ENCODE measurements at places on chromosomes 2 and 18.

DNA sequence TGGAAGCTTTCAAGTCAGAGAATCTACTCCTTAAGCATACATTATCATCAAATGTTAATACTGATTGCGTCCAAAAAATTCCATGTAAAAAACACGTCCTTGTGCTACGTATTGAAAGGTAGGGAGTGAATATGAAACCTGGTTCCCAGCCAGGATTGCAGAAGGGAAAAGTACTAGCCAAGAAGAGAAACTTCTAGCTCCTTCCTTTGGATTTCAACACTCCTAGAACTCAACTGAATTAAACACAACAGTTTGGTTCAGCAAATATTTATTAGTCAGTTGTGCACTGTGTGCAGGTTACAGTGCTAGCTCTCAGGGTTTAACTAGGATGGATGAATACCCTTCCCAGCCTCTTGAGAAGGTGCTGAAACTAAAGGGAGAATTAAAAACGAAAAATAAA, 33.9 kb upstream of the FHL2 start:
- no peak for DNase-seq

DNA sequence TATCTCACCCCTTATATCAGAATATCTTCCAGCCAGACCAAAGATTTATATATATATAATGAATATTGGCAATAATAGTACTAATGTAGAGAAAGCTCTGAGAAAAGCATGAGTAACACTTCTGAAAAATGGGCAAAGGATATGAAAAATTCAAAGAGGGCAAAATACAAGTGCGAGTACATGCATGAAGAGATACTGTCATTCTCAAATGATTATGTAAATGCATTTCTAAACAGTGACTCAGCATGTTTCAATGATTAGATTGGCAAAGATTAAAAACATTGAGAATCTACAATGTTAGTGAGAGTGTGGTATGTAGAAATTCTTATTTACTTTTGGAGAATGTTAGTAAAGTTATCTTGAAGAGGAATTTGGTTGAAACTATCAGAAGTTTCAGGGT, 118.3 kb upstream of the NEDD4L start:
- no peak for DNase-seq

- peak; percentile 99 for DNase-seq
These were observed 515.5 kb upstream of the MYT1L start for GRCh38 chr2:2846332-2847208.

GRCh38 chr18:24530630-24531111, 70.2 kb downstream of the HRH4 start:
- DNase-seq = no peak

DNA sequence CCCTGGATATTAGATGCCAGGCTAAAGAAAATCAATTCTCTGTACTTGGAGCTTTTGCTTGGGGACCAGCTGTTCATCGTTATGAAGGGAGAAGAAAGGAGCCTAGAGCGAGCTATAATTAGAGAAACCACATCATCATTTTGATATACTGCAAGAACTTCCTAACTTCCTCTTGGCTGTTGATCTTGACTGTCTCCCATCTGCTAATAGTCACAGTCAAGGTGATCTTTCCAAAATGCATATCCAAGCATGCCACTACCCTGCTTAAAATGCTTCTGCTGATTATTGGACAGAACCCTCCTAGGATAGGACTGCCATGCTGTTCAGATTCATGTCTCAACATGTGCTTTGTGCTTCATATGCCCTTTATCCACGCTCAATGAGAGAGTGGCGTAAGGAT, 54.8 kb downstream of the RAPGEF4 start:
- no peak for DNase-seq

- no peak for DNase-seq
These were observed 158.6 kb upstream of the LTBP1 start for GRCh38 chr2:32788114-32788513.

DNA sequence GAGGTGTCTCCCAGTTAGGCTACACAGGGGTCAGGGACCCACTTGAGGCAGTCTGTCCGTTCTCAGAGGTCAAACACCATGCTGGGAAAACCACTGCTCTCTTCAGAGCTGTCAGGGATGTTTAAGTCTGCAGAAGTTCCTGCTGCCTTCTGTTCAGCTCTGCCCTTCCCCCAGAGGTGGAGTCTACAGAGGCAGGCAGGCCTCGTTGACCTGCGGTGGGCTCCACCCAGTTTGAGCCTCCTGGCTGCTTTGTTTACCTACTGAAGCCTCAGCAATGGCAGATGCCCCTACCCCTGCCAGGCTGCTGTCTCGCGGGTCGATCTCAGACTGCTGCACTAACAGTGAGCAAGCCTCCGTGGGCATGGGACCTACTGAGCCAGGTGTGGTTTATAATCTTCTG, 346.3 kb downstream of the CELF4 start:
- DNase-seq = no peak

DNA sequence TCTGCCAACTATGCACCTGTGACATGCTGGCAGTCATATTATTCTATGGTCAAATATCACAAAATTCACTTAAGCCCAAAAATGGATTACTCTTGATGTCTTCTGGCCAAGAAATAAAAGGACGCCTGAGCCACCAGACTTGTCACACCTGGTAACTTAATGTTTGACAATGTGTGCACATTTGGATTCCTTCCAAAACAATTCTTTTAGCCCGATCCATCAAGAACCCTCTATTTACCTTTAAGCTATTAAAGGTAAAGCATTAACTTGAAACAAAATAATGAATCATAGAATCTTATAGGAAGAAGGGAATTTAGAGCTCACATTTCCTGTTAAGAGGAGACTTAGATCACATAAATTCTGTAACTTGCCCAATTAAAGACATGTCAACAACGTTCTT, 46.5 kb upstream of the NFU1 start:
- DNase-seq = peak; percentile 66

- no peak for DNase-seq
These were observed 18.5 kb upstream of the CCNT2 start for GRCh38 chr2:134900151-134900550.

- DNase-seq = no peak
These were observed 44.5 kb downstream of the PKDCC start for GRCh38 chr2:42092084-42092996.

DNA sequence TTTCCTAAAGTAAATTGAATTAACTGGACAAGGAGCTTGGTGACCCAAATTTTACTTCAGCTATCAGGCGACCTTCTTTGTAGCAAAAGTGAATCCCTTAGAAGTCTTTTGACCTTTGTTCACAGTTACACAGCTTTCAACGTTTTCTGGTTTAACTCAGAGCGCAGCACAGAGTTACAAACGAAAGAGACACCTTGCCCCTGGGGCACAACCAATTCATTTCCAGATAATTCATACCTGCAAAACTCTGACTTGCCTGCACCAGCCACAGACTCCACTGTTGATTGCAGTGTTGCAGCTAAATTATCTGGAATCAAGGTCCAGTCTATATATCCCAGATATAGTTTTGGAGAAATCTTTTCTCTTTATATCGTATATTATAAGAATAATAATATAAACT, 358.6 kb upstream of the VWC2L start:
- DNase-seq = no peak

DNA sequence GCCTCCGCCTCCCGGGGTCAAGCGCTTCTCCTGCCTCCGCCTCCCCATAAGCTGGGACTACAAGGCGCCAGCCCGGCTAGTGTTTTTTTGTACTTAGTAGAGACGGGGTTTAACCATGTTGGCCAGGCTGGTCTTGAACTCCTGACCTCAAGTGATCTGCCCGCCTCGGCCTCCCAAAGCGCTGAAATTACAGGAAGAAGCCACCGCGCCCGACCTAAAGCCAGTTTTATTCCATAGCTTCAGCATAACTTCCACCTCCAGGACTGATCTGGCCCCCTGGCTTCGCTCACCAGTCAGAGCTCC, 783 bp upstream of the TXNL4A start:
- DNase-seq = no peak

DNA sequence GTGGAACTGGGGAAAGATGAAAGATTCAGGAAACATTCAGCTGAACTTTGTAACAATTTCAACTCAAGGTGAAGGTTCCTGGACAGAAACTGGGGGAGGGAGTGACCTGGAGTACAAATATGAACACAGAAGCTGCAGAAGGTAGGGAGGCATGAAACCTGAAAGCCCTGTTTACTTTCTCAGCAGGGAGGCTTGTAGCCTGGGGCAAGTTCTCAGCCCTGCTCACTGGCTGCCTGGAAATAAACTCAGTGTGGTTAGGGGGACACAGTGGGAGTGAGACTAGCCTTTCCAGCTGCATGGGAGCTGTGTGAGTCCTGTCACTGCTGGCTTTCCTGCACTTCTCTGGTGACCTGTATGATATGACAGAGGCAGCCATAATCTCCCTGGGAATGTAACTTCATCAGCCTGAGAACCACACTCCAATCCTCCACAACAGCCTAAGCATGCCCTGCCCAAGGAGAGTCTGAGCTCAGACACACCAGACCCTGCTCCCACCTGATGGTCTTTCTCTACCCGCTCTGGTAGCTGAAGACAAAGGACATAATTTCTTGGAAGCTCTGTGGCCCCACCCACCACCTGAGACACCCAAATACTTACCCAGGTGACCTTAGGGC, 77.0 kb downstream of the ZSWIM2 start:
- peak; percentile 82 for DNase-seq

- no peak for DNase-seq
These were observed 2.4 kb downstream of the KLF11 start for GRCh38 chr2:10045561-10046355.

DNA sequence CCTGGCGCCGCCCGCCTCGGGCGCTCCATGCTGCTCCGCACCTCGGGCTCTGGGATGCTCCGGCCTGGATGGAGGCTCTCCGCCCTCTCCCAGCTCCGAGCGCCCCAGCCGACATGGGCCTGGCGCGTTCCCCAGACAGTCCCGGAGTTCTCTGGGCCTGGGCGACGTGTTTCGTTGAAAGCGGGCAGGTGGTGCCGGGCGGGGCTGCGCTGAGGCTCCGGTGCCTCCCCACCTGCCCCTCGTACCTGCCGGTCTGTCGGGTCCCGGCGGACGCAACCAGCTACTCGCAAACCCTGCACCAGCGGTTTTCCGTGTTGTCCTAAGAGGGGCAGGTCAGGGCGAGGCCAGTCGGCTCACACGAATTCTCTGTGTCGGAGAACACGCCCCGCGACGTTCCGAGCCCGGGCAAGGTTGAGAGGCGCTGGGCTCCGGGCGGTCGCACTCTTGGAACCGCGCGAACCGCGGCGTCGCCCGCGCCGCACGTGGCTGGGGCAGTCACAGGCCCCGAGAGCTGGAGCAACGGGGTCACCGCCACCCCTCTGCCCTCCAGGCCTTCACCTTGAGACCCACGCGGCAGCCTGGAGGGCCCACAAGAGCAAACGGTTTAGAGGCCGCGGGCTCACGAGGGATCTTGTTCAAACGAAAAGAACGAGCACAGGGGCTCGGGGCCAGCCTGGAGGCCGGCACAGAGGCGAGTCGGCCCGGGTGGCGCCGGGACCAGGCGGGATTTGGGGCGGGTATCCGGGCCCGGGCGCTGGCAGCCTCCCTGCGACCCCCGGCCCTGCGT, 4.2 kb upstream of the SIX2 start:
- no peak for DNase-seq

- peak; percentile 12 for DNase-seq
These were observed 4.8 kb downstream of the MFSD6 start for GRCh38 chr2:190412966-190413365.

DNA sequence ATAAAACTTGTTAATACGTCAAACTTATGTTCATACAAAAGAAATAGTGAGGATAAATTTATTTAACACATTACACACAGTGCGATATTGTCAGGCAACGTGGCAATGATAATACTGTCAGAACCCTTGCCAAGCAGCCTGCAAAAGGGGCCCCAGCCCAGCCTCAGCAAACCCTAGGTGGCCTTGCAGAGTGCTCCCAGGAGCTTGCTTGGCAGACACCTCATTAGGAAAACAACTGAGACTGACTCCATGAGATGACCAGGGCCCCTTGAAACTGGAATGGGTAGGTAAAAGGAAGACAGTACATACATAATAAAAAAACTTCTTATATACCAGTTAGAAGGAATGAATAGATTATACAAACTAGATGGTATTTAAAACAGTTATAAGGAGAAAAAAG, 136.6 kb upstream of the EPC2 start:
- DNase-seq = no peak

DNA sequence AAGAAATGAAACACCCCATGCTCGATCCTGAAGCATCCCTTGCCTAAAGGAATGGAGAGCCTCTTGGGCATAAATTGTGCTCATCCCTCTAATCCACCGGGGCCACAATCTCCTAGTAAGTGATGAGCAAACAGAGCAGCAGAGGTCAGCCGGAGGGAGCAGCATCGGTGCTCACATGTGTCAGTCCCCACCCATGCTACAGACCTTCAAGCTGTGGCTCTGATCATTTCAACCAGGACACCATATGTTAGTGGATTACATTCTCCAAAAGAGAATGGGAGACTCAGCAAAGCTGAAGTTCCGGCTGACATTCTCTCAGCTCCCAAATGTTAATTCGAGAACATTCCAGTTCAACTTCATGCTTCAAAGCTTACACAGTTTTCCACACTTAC, 75.6 kb downstream of the AAK1 start:
- no peak for DNase-seq

DNA sequence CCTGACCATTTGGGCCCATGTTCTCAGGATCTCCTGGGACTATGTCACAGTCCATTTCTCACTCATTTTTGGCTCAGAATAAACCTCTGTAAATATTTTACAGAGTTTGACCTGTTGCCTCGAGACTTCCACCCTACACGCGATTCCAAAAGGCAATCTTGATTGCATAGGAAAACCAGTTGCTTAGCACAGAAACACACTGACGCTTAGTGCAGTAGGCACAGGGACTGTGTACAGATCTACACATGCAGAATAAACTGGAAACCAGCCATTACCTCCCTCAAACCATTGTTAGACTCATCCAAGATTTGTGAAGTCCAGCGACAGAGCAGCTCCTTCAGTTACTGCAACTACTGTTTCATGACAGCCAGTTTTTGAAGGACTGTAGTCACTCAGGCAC, 73.0 kb downstream of the NCKAP5 start:
- no peak for DNase-seq

DNA sequence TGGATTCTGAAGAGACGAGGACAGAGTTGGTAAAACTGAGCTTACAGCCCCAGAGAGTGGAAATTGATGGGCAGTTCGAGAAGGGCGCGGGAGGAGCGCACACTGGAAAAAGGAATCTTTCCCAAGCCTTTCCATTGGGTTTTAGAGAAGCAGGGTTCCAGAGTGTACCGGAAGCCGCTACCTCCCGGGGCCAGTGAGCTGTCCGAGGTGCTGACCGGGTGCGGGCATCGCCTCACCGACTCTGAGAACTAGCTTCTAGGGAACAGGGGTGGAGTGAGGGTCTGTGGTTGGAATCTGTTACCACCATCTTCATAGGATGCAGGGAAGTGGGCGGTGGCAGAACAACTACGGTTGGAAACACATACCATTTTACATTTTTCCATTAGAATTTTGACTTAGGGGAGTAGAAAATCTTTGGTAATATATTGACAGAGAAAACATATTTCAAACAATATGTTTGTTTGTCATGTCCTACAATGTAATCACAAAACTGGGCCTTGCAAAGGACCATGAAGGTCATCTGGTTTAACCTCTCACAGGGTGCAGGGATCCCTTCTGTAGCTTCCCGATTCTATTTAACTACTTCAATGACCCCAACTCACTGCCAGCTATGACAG, 724 bp downstream of the NMS start:
- DNase-seq = no peak

GRCh38 chr2:174145827-174146226, 102.5 kb downstream of the OLA1 start:
- DNase-seq = no peak

Data from NCI-H345 (cell line).